ENCODE measurements at places on chromosomes 12 and 14.

DNA sequence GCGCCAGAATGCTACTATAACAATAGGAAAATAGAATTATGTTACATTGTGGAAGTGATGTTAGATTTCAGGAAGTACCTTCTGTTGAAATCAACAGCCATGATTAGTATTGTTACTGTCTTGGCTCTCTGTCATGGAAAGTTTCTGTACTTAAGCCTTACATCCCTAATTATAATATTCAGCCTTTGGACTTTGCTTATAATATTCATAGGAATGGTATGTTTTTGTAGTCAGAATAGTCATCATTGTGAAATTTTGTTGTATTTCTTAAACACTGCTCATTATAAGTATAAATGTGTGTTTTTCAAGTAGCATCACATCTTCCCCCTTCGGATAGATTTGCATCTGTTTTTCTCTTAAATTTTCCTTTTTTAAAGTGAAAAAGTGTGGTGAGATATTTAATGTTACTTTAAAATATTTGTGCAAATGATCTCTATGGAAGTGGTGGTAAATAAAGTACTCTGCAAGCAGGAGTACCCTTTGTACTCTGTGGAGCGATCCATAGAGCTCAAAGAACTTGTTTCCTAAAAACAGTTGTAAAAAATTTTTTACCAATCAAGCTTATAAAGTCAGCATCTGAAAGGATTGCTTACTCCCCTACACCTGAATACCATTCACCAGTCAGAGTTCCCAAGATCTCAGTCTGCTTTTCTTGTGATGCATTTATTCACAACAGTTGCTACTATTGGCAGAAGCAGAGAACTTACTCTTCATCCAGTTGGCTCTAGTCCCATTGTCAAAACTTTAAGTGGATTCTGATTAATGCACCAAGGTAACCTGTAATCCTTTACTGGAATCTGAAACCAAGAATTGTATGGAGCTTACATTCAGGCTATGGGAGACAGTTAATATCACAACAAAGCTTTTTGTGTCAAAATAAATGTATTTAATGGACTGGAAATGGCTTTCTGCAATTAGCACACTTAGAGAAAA is 87.8 kb downstream of the RIC8B start:
- H3K4me1 ChIP-seq = peaks cover 5% of the 10 kb centered on the region
- H3K4me3 ChIP-seq = no peak overlapping the region
- DNase-seq = no peak
- H3K36me3 ChIP-seq = peaks cover 37% of the 10 kb centered on the region

DNA sequence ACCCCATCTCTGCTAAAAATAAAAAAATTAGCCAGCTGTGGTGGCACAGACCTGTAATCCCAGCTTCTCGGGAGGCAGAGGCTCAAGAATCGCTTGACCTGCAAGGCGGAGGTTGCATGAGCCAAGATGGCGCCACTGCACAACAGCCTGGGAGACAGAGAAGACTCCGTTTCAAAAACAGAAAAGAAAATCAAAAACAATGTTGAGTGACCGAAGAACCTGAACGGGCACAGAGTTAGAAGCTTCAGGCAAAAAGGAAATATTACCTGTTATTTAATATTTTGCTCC is 3.5 kb downstream of the GLT1D1 start:
- peaks cover 25% of the 10 kb centered on the region for H3K27me3 ChIP-seq
- H3K36me3 ChIP-seq = no peaks in the 10 kb centered on the region

DNA sequence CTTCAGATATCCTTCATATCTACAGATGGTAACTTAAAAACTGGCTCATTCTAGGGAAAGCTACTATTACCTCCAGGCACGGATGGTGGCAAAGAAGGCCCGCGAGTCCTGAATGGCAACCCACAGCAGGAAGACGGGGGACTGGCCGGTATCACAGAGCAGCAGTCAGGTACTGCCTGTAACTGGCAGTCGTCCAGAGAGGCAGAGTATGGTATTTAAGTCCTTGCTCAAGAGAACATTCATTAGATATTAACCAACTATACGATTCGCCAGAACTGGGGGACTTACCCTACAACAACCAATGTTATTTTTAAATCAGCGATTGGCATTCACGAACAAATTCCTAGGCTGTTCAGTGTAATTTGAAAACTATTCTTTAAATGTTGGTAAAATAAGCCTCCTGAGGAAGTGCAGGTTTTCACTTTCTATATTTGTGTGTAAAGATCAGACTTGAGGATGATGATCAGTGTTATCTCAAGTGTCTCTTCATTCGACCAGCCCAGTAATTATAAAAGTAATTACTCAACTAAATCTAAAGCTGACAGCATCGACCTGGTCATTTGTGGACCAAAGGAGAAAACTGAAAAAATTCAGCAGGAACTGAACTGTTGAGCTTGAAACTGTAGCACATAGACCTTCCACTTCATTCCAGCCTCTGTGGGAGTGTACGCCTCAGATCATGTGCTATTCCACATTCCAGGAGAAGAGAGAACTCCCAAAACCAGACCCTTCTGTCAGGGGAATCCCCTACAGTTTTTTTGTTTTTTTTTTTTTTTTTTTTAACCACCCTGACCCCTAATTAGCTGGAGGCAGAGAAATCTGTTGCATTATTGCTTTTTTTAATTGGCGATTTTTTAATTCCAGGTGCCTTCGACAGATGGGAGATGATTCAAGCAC is 75.6 kb downstream of the ESR2 start:
- no peak for DNase-seq
- H3K27me3 ChIP-seq = no peaks in the 10 kb centered on the region
- peak overlapping the region; percentile 49 for H3K4me3 ChIP-seq
- H3K27ac ChIP-seq = peak overlapping the region; percentile 91

- no peak for DNase-seq
- no peaks in the 10 kb centered on the region for H3K27me3 ChIP-seq
- no peak overlapping the region for H3K27ac ChIP-seq
- no peaks in the 10 kb centered on the region for H3K4me1 ChIP-seq
- no peak overlapping the region for H3K4me3 ChIP-seq
These were observed 1051.4 kb upstream of the ATXN7L3B start for GRCh38 chr12:73486256-73486655.

DNA sequence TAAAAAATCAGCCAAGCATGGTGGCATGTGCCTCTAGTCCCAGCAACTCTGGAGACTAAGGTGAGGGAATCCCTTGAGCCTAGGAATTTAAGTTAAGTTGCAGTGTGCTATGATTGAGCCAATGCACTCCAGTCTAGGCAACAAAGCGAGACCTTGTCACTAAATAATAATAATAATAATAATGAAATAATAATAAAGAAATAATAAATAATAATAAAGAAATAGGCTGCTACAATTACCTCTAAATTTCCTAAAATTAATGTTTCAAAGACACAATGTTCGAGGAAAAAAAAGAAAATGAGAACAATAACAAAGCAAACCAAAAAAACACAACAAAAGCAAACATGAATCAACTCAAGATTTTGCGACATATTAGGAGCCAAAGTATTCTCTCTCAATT is 29.7 kb downstream of the RALGAPA1 start:
- no peaks in the 10 kb centered on the region for H3K27me3 ChIP-seq
- H3K4me1 ChIP-seq = peaks cover 11% of the 10 kb centered on the region
- no peak overlapping the region for H3K4me3 ChIP-seq
- no peak overlapping the region for H3K27ac ChIP-seq
- peaks cover 20% of the 10 kb centered on the region for H3K36me3 ChIP-seq
- DNase-seq = no peak

- peaks cover 10% of the 10 kb centered on the region for H3K36me3 ChIP-seq
- H3K27me3 ChIP-seq = no peaks in the 10 kb centered on the region
These were observed 64.1 kb downstream of the RAD51B start for GRCh38 chr14:67883717-67884116.

DNA sequence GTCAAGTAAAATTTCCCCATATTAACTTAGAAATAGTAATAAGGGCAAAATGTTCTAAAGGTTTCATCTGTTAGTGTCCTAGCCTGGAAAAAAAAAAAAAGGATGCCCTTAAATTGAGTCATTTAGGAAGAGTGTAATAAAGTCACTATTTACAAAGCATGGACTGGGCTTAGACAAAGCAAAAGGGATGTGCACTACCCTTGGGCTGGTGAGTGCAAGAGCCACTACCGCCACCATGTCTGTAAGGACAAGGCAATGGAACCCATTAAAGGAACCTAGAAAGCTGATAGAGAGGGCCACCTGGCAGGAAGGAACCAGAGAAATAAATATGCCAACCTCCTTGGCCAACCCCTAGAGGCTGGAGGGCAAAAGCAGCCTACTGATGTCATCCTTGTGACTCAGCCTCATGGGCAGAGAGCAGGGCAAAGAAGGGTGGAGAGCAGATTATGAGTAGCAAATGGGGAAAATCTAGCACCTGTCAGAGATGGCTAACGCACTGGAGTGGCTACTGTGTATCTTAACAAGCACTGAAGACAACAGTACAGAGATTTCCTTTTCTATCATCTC is 59.5 kb upstream of the FUT8 start:
- H3K27me3 ChIP-seq = no peaks in the 10 kb centered on the region
- peak overlapping the region; percentile 83 for H3K27ac ChIP-seq
- H3K4me3 ChIP-seq = no peak overlapping the region
- no peaks in the 10 kb centered on the region for H3K36me3 ChIP-seq
- DNase-seq = peak; percentile 38
- H3K4me1 ChIP-seq = peaks cover 65% of the 10 kb centered on the region

GRCh38 chr12:46546634-46547273 is 174.2 kb upstream of the SLC38A2 start:
- peaks cover 19% of the 10 kb centered on the region for H3K36me3 ChIP-seq
- no peaks in the 10 kb centered on the region for H3K27me3 ChIP-seq
- H3K4me3 ChIP-seq = no peak overlapping the region

DNA sequence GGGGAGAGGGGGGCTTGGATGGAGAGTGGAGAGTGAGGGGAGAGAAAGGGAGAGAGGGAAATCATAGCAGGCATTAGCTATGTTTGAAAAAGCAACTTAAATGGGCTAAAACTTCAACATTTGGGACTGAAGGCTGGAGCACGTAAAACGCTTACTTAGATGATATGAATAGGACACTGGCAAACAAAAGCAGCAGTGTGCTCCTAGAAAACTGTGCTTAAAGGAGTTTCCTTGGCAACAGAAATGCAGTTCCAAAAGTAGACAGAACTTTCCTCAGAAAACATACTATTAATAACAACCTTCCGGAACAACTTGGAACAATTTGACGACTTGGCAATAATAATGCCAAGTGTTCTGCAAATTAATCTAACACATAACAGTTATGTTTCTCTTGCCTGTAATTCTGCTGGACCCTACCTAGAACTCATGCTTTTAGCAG is 235.5 kb upstream of the NPAS3 start:
- H3K27ac ChIP-seq = peak overlapping the region; percentile 88
- no peaks in the 10 kb centered on the region for H3K27me3 ChIP-seq
- peaks cover 20% of the 10 kb centered on the region for H3K4me1 ChIP-seq
- no peak overlapping the region for H3K4me3 ChIP-seq
- H3K36me3 ChIP-seq = no peaks in the 10 kb centered on the region
- DNase-seq = no peak

DNA sequence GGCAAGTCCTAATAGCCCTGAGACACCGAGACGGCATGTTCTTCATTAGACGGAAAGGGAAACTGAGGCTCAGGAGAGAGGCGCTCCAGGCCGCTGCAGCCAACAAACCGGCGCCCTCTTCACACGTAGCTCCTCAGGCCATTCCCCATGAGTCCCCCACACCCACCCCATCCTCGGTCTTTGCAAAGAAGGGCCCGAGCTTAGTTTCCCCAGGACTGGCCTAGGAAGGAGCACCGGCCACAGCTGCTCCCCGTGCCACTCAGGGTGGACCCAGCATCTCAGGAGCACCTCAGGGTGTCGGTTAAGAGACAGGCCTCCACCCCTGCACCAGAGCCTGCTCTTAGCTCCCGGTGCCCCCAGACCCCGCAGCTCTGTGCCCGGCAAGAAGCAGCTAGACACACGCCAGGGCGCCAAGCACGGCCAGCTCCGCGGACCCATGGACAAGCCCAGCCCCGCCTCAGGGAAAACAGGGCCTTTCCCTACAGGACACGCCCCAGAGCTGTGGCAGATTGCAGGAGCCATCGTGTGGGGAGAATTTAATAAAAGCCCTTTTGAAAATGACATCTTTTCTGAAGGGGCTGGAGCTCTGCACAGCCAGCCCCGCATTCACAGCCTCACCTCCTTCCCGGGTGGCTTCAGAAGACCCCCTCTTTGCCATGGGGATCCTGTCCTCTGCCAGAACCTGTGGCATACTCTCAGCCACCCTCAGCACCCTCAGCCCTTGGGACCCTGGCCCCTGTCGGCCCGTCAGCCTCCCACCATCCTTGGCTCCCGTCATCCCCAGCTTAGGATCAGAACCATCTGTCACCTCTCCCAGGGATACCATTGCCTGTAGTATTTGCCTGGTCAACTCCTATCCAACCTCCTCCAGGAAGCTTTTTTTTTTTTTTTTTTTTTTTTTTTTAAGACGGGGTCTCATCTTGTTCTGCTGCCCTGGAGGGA is 59.7 kb downstream of the LGMN start:
- H3K36me3 ChIP-seq = peaks cover 11% of the 10 kb centered on the region
- H3K4me3 ChIP-seq = no peak overlapping the region
- DNase-seq = no peak

DNA sequence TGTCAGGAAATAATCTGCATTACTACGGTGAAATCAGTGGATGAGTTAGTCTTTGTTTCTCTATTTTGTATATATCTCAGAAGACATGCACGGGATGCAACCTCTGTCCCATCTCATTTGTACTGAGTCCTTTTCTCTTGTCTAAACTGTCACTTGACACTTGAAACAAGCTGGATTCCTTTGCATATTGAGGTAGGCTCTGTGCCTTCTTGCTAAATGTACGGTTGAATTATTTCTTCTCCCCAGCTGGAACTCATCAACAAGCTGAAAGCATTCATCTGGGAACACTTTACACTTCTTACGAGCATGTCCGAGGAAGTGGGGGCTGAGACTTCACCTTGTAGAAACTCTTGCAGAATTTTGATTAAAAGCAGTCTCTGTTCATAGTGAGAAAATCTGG is 119.5 kb downstream of the VEZT start:
- H3K27ac ChIP-seq = no peak overlapping the region
- H3K27me3 ChIP-seq = peaks cover 3% of the 10 kb centered on the region
- no peaks in the 10 kb centered on the region for H3K36me3 ChIP-seq
- no peak for DNase-seq
- H3K4me3 ChIP-seq = no peak overlapping the region

GRCh38 chr14:31400031-31400638 is 20.2 kb downstream of the HEATR5A start:
- no peak overlapping the region for H3K4me3 ChIP-seq
- no peak for DNase-seq
- H3K4me1 ChIP-seq = no peaks in the 10 kb centered on the region
- peaks cover 19% of the 10 kb centered on the region for H3K36me3 ChIP-seq
- no peaks in the 10 kb centered on the region for H3K27me3 ChIP-seq

All from memory B cell (primary cell).